NCI-H187 treated with DMSO at 0.1 percent for 48 hours (cell line): ENCODE measurements at places on chromosomes 11 and 22.

GRCh38 chr11:115527534-115528125 is 23.4 kb upstream of the CADM1 start:
- DNase-seq: no peak

DNA sequence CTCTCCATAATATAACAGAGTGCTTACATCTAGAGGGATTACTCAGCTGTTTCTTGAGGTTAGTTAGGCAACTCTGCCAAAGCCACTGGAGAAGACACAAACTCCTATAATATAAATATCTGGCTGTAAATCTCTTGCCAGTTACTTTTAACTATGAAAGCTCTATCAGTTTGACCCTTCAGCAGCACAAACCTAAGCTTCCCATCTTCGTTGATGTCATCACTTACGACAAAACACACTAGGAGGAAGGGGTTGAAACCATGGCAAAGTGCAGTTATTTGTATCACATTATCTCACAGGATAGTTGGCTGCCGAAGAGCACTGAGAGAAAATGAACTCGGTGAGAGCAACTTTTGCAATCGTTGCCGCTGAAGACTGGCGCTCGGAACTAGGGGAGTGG is 922.1 kb downstream of the OPCML start:
- no peak for DNase-seq

DNA sequence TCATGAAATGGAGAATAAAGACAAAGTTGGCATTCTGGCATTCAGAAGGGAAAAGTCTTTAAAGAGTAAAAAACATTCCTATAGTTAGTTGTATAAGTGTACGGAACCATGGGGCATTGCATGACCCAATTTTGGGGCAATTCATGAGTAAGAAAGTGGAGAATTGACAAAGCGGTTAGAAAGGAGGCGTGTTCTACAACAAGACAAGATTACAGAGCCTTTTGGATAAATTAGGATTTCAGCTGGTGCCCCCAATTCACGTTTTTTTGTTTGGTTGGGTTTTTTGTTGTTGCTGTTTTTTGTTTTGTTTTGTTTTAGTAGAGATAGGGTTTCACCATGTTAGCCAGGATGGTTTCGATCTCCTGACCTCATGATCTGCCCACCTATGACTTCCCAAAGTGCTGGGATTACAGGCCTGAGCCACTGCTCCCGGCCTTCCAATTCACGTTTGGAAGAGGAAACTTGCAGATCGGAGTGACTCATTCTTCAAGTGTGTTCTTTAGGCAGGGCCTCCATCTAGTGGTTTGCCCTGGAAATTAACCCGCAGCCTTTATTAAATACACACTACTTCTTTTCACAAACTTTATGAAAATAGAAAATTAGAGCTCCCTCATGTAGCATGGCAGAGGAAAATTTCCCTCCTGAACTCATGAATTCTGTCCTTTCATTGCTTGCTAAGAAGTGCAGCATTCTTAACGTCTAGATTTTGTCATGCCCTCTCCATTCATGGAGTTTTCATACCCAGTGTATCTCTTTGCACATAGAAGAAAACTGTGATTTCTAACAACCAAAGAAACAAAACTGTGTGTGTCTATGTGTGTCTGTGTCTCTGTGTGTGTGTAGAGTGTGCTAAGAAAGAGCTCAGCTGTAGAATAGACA is 118.1 kb downstream of the BBOX1 start:
- peak; percentile 30 for DNase-seq

DNA sequence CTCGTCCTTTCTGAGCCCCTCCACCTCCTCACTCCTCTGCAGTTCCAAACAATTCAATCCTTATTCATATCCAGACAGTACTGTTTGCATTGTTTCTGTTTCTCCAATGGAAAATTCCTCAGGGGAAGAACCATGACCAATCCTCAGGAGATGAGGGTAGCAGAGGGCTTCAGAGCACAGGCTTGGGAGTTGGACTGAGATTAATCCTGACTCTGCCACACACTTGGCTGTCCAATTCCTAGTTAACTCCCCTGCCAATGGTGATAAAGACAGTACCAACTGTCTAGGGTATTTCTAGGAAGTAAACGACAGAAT is 58.0 kb downstream of the MICAL3 start:
- DNase-seq: no peak

GRCh38 chr11:121435551-121436511 is 16.3 kb upstream of the SORL1 start:
- DNase-seq: peak; percentile 64

DNA sequence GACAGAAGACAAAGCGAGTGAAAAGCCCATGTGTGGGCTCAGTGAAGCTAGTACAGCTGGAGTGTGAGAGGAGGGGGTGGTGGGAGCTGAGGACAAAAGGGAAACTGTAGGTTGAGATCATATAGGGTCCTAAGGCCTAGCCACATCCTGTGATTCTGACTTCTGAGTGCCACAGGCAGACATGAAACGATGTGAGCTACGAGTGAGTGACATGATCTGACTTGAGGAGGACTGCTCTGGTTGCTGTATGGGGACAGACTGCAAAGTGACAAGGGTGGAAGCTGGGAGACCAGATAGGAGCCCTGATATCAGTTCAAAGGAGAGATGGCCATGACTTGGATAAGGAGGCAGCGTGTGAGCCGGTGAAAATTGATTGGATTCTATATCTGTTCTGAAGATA is 85.4 kb downstream of the MICAL2 start:
- DNase-seq: no peak

GRCh38 chr11:78374917-78375316 is 42.7 kb downstream of the GAB2 start:
- DNase-seq: no peak

DNA sequence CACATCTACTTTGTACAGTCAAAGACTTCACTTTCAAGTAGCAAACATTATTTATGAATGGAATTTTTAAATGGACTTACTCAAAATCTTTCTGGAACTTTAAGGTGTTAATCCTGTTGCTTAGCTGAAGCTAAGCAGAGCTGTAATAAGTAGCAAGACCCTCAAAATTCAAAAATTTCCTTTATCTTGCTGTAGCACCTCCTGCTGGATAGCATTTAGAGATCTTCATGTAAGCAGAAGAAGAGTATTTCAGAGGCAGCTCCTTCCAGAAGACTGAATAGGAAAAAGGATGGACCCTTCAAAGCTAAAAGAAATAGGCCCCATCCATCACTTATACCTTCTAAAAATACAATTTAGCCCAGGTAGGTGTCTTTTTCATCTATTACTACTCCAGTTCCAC is 3.4 kb downstream of the PHF21A start:
- DNase-seq: no peak

DNA sequence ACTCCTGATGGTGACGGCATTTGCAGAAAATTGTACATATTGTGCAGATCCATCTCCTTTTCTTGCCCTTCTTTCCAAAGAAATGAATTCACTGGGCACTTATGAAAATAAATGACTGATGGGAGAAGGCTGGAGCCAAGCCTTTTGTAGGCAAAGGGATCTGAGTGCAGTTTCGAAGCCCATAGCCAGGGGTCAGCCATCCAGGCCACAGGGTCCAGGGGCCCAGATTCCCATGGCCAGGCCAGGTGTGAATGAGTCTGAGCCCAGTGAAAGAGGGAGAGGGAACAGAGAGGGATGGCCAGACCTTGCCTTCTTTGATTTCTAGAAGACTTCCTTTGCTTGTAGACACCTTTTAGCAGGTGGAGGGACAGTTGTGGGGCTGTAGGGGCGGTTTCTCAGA is 209.1 kb downstream of the KIRREL3 start:
- no peak for DNase-seq

DNA sequence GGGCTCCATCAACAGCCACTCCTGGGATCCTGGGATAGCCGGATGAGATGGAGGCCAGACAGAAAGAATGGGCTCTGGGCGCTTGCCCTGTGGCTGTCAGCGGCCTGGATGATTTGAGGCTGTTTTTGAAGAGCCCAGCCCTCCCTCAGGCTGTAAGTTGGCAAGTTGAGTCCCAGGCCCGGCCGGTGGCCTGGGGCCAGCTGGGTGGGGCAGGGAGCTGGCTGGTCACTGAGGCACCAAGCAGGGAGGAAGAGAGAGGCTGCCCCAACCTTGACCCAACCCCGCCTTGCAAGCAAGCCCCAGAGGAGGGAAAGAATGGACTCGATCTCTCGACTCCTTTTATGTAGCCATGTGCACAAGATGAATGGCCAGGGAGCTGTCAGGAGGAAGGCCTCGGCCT is 34.9 kb downstream of the RIBC2 start:
- DNase-seq: no peak

DNA sequence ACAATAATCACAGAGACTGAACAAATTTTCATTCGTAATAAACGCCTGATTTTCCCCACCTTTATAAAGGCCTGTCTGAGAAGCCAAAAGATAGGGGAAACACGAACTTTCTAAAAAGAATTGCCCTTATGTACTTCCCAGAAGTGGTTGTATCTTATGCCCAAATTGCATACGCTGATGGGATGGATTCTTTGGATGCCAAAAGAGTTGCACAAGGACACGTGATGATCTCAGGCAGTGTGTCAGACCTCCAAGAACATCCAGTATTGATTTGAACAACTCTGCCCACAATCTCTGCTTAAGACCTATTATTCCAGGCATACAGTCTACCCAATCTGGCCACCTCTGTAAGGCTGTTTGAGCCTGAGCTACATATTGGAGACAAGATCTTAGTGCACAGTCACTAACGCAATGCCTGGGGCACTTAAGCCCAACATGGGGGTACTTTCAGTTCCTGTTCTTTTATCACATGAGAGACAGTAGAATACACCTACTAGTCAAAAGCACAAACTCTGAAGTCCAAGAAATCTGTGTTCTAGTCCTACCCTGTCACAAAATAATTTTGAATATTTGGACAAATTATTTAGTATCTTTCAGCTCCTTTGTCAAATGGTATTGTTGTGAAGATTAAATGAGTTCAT is 38.9 kb downstream of the OR10A6 start:
- DNase-seq: no peak

- DNase-seq: no peak
Measured at GRCh38 chr22:39150848-39151215, 1.6 kb downstream of the CBX7 start.

DNA sequence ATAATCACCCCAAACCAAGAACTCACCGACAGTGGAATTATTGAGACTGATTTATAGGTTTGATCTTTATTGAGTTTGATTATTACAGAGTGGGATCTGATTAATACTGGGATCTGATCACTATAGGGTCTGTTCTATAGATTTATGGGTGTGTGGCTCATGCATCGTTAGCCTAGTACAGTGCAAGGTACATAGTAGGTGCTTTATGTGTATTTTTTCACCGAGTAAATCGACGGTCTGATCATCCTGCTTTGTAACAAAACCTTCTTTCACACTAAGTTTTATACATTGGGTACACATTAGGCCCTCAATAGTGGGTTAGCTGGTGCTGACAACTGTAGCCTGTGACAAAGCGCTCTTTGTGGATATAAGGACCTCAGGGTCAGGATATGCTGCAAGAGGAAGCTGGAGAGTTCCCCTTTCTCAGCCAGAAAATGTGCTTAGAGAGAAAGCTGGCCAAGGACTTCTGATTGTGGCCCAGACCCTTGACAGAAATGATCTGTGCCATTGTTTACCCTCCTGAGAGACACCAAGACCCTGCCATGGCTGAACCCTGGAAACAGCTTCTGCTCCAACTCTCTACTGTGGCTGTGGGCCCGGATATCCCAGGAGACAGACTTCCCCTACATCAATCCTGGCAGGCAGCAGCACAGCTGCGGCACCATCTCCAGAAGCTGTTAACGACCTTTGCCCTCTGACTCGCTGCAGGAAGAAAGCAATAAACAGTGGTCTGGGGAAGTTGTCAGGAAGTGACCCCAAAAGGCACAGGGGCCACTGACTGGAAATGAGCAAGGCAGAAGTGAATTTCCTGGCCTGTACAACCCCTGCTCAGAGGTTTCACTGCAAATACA is 16.1 kb upstream of the TPP1 start:
- DNase-seq: no peak

- DNase-seq: no peak
Measured at GRCh38 chr11:60739114-60739513, 14.6 kb downstream of the MS4A18 start.

GRCh38 chr11:113475160-113475761 is at the start of gene DRD2:
TSS of gene DRD2 (minus strand) at chr11:113475398. CDS start at chr11:113424651, 50,747 bp downstream.
- no peak for DNase-seq

- DNase-seq: no peak
Measured at GRCh38 chr11:13354335-13354734, 76.7 kb downstream of the BMAL1 start.

- DNase-seq: peak; percentile 81
Measured at GRCh38 chr11:35083431-35084238, 55.3 kb upstream of the CD44 start.

DNA sequence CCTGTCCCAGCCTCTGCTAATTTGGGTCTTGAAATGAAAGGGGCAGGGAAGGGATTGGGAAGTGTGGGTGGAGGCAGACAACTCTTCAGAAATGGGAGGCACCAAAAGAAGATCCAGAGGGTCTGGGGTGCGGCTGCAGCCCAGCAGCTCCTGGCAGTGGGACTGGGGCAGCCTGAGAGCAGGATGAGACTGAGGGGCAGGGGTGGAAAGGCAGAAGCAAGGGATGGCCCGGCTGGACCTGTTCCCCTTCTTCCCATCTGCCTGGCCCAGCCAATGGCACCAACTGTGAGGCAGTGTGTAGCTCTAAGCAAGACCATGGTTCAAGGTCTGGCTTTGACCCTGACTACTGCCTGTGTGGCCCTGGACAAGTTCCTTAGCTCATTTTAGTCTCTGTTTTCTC is 160.4 kb downstream of the ENTHD1 start:
- DNase-seq: no peak

- no peak for DNase-seq
Measured at GRCh38 chr11:1563149-1563638, 8.9 kb downstream of the DUSP8 start.

GRCh38 chr11:78654071-78654470 is 79.4 kb upstream of the NARS2 start:
- DNase-seq: no peak

DNA sequence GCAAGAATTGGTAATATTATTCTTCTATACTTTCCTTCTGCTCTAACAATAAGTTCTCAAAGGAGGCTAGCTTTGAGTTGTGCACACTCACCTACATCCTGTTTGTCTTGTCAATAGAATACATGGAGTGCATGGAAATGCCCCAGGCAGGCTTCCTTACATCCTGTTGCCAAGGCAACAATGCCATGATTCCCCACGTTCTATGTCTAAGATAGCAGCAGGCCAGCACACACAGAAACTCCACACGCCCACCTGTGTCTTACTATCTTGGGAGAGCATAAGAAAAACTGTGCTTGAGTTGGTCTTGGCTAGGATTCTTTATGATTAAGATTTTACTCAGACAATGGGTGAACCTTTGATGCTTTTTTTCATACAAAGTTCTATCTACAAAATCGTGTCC is 379.2 kb downstream of the AASDHPPT start:
- DNase-seq: no peak

- DNase-seq: no peak
Measured at GRCh38 chr11:61059260-61059752, 43.0 kb upstream of the CD5 start.

GRCh38 chr22:31230871-31231621 is 18.9 kb downstream of the LIMK2 start:
- no peak for DNase-seq

- no peak for DNase-seq
Measured at GRCh38 chr11:59284773-59285129, 72.0 kb upstream of the MPEG1 start.
